Ovary (tissue), 10 donors: ENCODE measurements at places on chromosomes 7 and 10. TPM values are rescaled to one million over a fixed set of nuclear protein-coding genes. Genes with fewer than 3 reads are reported as not detected.

DNA sequence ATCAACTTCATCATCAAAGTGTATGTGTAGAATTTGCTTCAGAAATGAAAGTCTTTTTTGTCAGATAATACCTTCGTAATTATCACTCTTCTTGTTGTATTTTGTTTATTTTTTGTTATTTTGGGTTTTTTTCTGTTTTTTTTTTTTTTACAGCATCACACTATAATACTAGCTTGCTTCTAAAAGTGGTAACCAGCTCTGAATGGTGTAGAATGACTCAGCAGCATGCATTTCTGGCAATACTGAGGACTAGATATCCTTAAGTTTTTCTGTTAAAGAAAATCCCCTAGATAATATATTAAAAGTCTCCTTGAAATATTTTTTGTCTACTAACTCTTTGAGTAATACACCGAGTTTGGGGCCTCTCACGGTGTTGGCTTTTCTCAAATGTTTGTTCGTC lies 109.1 kb downstream of the LMBR1 start:
- no peak overlapping the region for H3K4me3 ChIP-seq
- DNase-seq: no peak
- no peaks in the 10 kb centered on the region for H3K4me1 ChIP-seq

DNA sequence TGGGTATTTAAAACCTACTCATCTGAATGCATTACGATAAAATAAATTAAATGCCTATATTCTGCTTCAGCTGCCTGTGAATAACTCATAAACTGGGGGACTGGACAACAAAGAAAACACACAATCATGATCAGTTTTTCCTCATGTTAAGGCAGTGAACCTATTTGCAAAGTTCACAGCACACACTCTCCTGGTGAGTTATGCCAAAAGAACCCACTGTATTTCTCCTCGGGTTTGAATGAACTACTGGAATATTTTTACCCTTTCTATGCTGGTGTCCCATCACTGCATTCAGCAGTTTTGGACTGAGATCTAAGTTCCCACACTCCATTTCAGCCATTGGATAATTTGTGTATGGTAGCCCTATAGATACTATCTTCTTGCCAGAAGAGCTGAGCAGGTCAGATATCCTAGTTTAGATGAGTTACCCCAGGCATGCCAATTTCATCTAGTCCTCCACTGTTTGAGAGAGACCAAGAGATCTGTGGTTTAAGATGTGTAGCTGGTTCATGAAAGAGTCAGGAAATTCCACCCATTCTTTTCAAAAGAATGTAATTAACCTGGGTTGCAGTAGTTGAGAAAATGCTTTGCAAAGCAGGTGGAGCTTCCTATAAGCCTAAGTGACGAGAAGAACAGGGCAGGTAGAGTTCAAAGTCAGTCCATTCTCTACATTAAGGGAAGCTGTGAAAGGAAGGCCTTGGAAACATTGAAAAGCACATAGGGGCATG lies 101.7 kb downstream of the PLXDC2 start:
- no peak overlapping the region for H3K27ac ChIP-seq
- DNase-seq: no peak
- no peaks in the 10 kb centered on the region for H3K36me3 ChIP-seq
- no peaks in the 10 kb centered on the region for H3K27me3 ChIP-seq

DNA sequence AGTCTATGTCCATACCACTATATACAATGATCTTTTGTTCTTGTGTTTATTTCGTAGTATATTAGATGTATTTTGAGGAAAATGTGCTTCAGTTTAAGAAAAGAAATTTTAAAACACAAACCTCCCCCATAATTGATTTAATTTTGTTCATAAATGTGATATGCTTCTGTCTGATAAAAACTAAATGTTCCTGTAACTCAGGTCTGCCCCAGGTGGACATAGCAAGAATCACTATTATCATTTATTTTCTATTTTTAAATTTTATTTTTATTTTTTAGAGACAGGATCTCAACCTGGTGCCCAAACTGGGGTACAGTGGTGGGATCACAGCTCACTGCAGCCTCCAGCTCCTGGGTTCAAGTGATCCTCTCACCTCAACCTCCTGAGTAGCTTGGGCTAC lies 43.2 kb downstream of the BEND7 start:
- H3K4me3 ChIP-seq: no peak overlapping the region
- no peak for DNase-seq
- H3K27ac ChIP-seq: no peak overlapping the region
- H3K36me3 ChIP-seq: no peaks in the 10 kb centered on the region
- H3K27me3 ChIP-seq: no peaks in the 10 kb centered on the region
- H3K4me1 ChIP-seq: no peaks in the 10 kb centered on the region

DNA sequence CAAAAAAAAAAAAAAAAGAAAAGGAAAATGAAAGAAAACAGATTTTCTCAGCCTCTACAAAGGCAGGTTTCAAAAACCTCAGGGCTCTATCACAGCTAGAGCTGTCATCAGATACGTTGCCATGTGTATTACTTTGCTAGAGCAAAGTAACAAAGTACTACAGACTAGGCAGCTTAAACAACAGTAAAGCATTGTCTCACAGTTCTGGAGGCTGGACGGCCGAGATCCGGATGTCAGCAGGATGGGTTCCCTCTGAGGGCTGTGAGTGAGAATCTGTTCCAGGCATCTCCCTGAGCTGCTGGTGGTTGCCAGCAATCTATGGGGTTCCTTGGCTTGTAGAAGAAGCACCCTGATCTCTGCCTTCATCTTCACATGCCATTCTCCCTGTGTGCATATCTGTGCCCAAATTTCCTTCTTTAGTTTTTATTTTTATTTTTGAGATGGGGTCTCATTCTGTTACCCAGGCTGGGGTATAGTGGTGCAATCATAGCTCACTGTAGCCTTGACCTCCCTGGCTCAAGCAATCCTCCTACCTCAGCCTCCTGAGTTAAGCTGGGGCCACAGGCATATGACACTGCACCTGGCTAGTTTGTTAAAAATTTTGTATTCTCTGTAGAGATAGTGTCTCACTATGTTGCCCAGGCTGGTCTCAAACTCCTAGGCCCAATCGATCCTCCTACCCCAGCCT lies 48.9 kb upstream of the KDM7A start:
- no peak overlapping the region for H3K27ac ChIP-seq
- DNase-seq: no peak
- H3K27me3 ChIP-seq: no peaks in the 10 kb centered on the region
- no peak overlapping the region for H3K4me3 ChIP-seq
- peaks cover 4% of the 10 kb centered on the region for H3K4me1 ChIP-seq
- no peaks in the 10 kb centered on the region for H3K36me3 ChIP-seq

DNA sequence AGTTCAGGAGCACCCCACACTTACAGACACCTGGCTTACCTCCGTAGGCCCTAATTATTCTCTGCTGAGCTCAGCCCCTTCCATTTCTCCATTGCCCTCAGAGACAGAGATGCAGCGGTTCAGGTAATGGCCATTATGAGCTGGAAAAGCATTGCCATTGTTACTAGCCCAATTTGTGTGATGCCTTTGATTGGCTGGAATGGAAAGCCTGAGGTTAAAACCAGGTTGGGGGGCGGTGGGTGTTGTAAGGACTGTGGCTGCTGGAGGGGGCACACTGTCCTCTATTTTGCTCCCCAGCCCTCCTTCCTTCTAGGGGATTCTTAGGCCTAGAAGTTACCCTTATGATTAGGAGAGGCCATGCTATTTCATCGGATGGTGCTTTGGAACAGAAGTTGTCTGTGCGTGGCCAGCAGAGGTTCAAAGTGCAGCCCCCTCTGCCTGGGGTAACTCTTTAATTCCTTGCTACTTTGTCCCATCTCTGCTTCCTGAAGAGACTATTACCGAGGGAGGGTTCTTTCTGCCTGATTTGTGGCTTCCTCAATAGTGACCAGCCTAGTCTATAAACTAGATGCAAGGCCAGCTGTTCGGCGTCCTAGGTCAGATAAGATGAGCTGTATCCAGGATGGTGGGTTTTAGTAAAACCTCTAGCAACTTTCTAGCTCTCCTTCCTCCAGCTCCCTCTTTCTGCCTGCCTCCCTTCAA lies 14.2 kb upstream of the ACSL5 start:
- no peak overlapping the region for H3K27ac ChIP-seq
- no peaks in the 10 kb centered on the region for H3K36me3 ChIP-seq
- H3K27me3 ChIP-seq: no peaks in the 10 kb centered on the region
- no peak overlapping the region for H3K4me3 ChIP-seq

PLPP4 gene
- total RNA-seq: not detected
